ENCODE measurements at places on chromosomes 5 and 9.

GRCh38 chr5:111013011-111013410 lies 58.5 kb upstream of the TSLP start:
- DNase-seq: no peak

GRCh38 chr9:135269912-135270830 lies 182.7 kb downstream of the OLFM1 start:
- DNase-seq: no peak

GRCh38 chr5:169079697-169080096 lies 221.2 kb downstream of the SLIT3 start:
- no peak for DNase-seq

- no peak for DNase-seq
Measured at GRCh38 chr5:82222597-82223574, 55.3 kb downstream of the RPS23 start.

GRCh38 chr5:101390151-101390908 lies 487.2 kb upstream of the ST8SIA4 start:
- no peak for DNase-seq

GRCh38 chr5:95261437-95262175 lies 23.3 kb downstream of the MCTP1 start:
- DNase-seq: no peak

DNA sequence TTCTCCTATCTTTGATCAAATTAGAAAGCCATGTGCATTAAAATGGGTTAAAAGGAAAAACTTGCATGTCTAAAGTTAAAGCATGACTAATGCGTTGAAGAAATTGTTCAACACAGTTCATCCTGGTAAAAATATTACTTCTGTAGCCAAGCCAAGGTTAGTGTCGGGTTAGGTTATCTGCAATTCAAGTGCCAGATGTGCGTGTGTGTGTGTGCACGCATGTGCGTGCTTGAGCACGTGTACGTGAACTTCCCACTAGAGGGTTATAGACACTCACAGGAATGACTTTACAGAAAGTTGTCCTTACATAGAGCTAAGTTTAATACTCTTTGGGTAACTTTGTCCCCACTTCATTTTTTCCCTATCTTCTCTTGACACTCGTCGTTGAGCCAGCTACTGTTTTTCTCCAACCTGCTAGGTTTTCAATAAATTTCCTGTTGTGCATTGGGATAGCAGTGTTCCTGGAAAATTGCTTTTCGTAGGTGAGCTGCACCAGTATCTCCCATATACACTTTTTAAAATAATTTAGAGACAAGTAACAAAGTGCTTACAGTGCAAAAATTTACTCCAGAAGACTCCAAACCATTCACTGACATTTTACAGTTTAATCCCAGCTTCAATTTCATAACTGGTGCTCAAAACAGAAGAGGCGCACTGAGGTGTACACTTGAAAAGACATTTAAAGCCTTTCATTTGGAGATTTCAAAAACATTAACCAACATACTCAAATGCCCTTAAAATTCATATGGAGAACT lies 353.8 kb downstream of the NFIB start:
- no peak for DNase-seq

- no peak for DNase-seq
Measured at GRCh38 chr9:109705515-109705914, 74.5 kb upstream of the PALM2AKAP2 start.

Measured in GM19239 (cell line).